Activated CD4-positive, CD25-positive, alpha-beta regulatory T cell treated with anti-CD3 and anti-CD28 coated beads, Interleukin-2, amount 50 U/mL, for 72 hours (primary cell): ENCODE measurements at places on chromosomes 12 and 14.

GRCh38 chr12:89333564-89334252 is 18.6 kb downstream of the DUSP6 start:
- DNase-seq: no peak

DNA sequence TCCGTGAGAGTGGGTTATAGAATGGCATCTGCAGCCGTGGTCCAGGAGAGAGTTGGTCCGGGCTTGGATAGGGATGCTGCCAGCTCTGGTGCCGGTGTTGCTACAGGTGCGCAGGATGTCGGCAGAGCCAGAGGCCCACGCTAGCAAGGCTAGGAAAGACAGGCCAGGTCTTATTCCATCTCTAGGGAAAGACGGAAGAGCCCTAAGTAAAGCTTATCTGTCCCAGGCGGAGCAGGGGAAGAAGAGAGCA is 485 bp upstream of the PSME1 start:
- no peak for DNase-seq

- no peak for DNase-seq
Measured at GRCh38 chr12:100733817-100734593, 60.6 kb upstream of the ANO4 start.

DNA sequence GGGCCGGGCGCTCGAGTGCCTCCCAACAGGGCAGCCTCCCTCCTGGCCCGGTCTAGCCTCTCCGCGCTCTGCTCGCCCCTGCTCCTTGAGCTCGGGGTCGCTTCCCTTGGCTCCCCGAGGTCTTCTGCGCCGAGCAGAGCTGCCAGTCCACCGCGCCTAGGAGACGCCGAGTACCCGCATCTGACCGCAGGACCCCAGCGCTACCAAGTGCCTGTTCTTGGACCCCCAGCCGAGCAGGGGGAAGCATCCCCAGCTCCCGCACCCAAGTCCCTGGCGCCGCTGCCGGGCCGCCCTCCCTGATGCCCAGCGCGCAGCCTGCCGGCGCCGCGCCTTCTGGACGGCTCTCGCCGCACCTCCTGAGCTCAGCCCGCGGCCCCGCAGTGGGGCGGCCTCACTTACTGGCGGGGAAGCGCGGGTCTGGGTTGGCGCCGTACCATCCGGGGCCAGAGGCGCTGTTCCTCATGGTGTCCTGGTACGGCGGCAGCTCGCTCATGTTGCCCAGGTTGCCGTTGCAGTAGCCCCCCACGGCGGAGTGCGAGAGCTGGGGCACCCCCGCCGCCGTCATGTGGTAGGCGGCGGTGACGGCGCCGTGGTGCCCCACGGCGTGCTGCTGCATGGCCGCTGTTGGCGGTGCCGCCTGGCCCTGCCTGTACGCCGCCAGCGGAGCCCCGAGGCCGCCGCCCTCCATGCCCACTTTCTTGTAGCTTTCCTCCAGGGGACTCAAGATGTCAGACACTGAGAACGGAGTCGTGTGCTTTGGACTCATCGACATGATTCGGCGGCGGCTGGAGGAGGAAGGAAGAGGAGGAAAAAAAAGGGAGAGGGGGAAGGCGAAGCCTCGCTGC is 1.2 kb downstream of the NKX2-1 start:
- DNase-seq: no peak

GRCh38 chr12:113295886-113296556 is 38.9 kb downstream of the SLC8B1 start:
- no peak for DNase-seq

DNA sequence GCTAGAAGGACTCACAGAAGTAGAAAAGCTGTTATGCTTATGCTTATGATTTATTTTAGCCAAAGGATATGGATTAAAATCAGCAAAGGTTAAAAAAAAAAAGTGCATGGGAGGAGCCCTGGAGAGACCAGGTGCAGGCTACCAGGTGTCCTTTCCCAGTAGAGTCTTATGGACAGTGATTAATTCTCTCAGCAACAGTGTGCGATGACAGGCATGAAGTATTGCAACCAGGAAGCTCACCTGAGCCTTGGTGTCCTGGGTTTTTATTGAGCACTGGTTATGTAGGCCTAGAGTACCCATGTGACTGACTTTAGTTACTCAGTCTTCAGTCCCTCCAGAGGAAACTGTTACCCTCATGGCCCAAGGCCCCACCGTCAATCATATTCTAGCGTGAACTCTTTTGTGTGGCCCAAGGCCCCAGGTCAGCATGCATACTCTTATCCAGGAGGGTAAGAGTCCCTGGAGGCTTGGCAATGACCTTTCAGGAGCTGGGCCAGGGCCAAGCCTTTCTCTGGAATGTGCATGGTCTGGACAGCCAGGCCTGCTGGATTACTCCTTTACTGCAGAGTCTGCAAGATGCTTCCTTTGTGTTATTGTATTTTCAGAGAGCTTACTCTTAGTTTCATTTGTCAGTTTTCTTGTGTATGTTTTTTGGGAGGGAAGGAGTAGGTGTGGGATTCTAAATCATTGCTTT is 69.6 kb upstream of the RD3L start:
- no peak for DNase-seq

DNA sequence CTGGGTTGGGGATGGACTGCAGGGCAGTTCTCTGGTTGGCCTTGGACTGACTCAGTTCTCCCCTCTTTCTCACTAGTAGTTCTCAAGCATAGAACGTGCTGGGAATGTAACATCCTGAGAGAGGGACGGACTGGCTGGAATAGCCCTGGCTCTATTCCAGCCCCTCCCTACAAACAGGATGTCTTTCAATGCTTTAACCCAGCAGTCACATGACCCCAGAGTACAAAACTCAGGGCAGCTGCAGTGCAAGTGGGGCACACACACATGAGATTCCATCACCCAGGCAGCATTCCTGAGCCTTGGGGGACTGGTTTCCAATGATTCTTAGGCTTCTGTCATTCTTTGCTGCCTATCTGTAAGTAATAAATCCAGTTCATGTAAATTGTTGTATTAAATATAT is 1.6 kb upstream of the ACOT6 start:
- DNase-seq: no peak

DNA sequence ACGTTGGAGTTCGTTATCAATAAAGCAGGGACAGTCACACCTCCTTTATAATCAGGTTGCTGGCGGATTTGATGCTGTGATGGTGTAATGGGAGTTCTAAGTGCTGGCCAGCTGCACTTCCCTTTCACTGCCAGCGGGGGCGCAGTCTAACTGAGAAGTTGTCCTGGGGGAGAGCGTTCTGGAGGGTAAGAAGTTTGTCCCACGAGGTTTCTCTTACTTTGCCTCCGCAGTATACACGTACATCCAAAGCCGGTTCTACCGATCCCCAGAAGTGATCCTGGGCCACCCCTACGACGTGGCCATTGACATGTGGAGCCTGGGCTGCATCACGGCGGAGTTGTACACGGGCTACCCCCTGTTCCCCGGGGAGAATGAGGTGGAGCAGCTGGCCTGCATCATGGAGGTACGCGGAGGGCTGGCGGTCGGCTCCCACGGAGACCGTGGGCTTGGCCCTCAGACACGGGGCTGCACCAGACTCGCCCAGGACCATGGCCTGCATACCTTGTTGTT is 42.7 kb downstream of the DYRK4 start:
- peak; percentile 78 for DNase-seq

GRCh38 chr14:58829594-58829993 is 191.8 kb downstream of the DACT1 start:
- DNase-seq: no peak

GRCh38 chr12:77323788-77324415 is 258.5 kb upstream of the E2F7 start:
- no peak for DNase-seq

DNA sequence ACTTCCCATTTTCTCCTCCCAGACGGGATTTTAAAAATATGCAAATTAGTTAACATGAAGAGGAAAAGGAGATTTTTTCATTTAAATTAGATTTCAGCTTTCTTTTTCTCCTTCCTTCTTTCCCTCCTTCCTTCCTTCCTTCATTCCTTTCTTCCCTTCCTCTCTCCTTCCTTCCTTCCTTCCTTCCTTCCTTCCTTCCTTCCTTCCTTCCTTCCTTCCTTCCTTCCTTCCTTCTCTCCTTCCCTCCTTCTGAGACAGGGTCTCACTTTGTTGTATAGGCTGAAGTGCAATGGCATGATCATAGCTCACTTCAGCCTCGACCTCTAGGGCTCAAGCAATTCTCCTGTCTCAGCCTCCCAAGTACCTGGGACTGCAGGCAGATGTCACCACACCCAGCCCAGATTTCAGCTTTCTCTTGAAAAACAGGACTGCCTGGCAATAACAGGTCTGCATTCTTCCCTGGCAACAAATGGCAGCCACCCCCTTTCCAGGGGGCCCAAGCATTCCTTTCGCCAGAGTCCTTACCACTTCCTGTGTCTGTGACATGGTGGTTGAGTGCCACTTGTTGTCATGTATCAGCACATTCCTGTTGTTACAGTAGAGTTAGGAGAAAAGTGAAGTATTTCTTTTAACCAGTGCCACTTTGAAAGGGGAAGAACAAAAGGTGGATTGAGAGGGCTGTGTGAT is 119.1 kb downstream of the PTPN11 start:
- DNase-seq: no peak

DNA sequence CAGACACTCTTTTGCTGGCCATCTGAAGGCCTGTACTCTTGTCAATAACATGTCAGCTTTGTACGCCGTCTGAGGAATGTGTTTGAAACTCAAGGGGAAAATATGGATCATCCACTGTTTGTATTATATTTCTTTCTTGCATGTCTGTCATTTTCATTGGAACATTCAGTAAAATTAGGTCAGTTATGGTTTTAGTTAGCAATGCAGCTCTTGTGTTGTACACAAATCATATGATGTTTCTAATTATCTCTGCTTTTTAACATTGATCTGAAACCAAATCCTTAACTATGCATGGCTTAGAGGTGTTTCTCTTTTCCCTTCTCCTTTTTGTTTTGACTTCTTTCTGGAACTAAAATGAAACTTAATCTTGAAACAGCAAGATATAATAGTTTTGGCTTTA is 333.6 kb upstream of the PRICKLE1 start:
- no peak for DNase-seq
